ENCODE measurements at places on chromosomes 12 and 14.

DNA sequence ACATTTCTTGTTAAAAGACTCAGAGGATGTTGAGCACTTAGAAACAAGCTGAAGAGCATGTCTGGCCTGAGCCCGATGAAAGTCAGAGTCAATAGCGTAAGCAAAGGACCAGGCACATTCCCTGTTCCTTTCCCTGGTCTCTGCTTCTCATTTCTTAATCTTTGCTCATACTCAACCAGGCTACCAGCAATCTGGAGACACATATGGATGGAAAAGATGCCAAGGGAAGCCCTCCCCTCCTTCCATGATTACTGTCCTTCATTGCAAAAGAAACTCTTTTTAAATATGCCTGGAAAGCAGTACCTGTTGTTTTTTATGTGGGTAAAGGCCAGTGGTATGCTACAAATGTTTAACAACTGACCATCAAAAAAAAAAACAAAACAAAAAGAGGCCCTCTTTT, 44.2 kb upstream of the PLEKHG7 start:
- no peak for DNase-seq
- no peak overlapping the region for H3K4me3 ChIP-seq
- H3K27ac ChIP-seq = no peak overlapping the region
- H3K27me3 ChIP-seq = no peaks in the 10 kb centered on the region
- no peaks in the 10 kb centered on the region for H3K4me1 ChIP-seq

GRCh38 chr12:129064209-129064855, 211.1 kb downstream of the GLT1D1 start:
- H3K27me3 ChIP-seq = no peaks in the 10 kb centered on the region
- no peaks in the 10 kb centered on the region for H3K36me3 ChIP-seq
- no peak for DNase-seq
- H3K27ac ChIP-seq = no peak overlapping the region

GRCh38 chr14:101009531-101009930, 106.0 kb upstream of the RTL1 start:
- no peak overlapping the region for H3K4me3 ChIP-seq
- peaks cover 1% of the 10 kb centered on the region for H3K4me1 ChIP-seq
- H3K27me3 ChIP-seq = no peaks in the 10 kb centered on the region
- peak; percentile 3 for DNase-seq
- H3K27ac ChIP-seq = no peak overlapping the region
- no peaks in the 10 kb centered on the region for H3K36me3 ChIP-seq

DNA sequence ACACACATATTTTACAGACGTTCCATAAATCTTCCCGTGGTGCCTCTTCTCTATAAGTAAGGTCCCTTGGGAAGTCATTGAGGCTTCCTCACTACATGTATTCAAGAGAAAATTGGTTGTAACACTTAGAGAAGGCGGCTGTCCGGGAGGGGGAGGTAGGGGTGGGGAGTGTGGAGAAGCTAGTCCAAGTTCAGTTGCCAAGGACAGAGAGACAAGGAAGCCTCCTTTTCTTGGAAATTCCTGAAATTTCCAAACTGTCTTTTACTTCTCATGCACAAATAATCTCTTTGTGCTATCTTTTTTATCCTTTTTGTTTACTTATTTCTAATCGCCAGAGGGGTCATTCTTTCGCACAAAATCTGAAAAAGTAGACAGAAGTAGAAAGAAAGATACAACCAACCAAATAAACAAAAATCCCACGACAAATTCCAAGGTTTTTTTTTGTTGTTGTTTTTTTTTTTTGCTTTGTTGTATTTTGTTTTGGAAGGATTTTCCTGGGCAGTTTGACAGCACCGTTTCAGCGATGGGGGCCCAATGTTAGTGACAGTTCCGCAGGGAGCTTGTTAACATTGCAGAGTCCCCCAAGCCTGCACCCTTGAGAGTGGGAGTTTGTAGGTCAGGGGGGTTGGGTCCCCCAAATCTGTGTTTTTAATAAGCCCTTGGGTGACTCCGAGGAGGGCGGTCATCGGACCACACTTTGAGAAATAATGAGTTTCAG, 45.2 kb downstream of the MAP1LC3B2 start:
- no peaks in the 10 kb centered on the region for H3K36me3 ChIP-seq
- H3K4me1 ChIP-seq = peaks cover 8% of the 10 kb centered on the region
- peak; percentile 69 for DNase-seq
- H3K27me3 ChIP-seq = no peaks in the 10 kb centered on the region
- no peak overlapping the region for H3K27ac ChIP-seq

- no peaks in the 10 kb centered on the region for H3K27me3 ChIP-seq
- no peak overlapping the region for H3K27ac ChIP-seq
- DNase-seq = no peak
- no peaks in the 10 kb centered on the region for H3K36me3 ChIP-seq
- no peak overlapping the region for H3K4me3 ChIP-seq
These were observed 7.8 kb upstream of the ART4 start for GRCh38 chr12:14850929-14851663.

GRCh38 chr14:96062506-96062905, 23.3 kb downstream of the C14orf132 start:
- H3K27ac ChIP-seq = no peak overlapping the region
- DNase-seq = no peak
- no peaks in the 10 kb centered on the region for H3K27me3 ChIP-seq
- no peak overlapping the region for H3K4me3 ChIP-seq
- no peaks in the 10 kb centered on the region for H3K4me1 ChIP-seq
- no peaks in the 10 kb centered on the region for H3K36me3 ChIP-seq

DNA sequence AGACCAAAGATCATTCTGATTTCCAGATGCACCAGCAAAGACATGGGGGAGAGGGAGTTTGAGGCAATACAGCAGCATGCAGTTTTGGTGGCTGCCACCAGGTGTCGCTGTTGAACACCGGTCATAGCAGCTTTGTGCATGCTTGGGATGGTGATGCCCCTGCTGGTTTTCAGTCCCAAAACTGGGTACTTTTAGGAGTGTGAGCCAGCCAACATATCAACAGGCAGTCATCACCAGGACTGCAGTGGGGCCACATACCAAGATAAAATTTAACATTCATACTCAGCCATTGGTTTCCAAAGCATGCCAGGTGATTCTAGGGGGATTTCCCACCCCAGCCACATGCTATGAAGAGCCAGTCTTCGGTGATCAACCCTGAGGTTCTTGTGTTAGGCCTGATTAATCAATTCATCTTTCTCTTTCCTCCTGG, 64.2 kb downstream of the PHETA1 start:
- no peak overlapping the region for H3K4me3 ChIP-seq
- H3K4me1 ChIP-seq = no peaks in the 10 kb centered on the region
- H3K36me3 ChIP-seq = no peaks in the 10 kb centered on the region
- H3K27me3 ChIP-seq = no peaks in the 10 kb centered on the region

GRCh38 chr14:81859046-81859445, 325.4 kb upstream of the SEL1L start:
- no peak for DNase-seq
- no peaks in the 10 kb centered on the region for H3K4me1 ChIP-seq
- H3K27me3 ChIP-seq = no peaks in the 10 kb centered on the region

GRCh38 chr12:79920421-79921238, 14.3 kb downstream of the PPP1R12A start:
- peaks cover 5% of the 10 kb centered on the region for H3K4me1 ChIP-seq

GRCh38 chr12:53747095-53747494, 4.7 kb downstream of the CISTR start:
- H3K4me1 ChIP-seq = peaks cover 4% of the 10 kb centered on the region
- no peak overlapping the region for H3K4me3 ChIP-seq
- no peaks in the 10 kb centered on the region for H3K36me3 ChIP-seq
- DNase-seq = no peak
- H3K27me3 ChIP-seq = no peaks in the 10 kb centered on the region
- H3K27ac ChIP-seq = no peak overlapping the region

DNA sequence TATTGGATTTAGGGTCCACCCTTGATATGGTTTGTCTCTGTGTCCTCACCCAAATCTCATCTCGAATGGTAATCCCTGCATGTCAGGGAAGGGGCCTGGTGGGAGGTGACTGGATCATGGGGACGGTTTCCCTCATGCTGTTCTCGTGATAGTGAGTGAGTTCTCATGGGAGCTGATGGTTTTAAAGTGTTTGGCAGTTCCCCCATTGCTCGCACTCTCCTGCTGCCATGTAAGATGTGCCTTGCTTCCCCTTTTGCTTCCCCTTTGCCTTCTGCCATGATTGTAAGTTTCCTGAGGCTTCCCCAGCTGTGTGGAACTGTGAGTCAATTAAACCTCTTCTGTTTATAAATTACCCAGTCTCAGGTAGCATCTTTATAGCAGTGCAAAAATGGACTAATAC, 118.3 kb downstream of the VRK1 start:
- no peak for DNase-seq
- no peaks in the 10 kb centered on the region for H3K27me3 ChIP-seq
- no peaks in the 10 kb centered on the region for H3K4me1 ChIP-seq
- H3K27ac ChIP-seq = no peak overlapping the region
- H3K4me3 ChIP-seq = no peak overlapping the region

DNA sequence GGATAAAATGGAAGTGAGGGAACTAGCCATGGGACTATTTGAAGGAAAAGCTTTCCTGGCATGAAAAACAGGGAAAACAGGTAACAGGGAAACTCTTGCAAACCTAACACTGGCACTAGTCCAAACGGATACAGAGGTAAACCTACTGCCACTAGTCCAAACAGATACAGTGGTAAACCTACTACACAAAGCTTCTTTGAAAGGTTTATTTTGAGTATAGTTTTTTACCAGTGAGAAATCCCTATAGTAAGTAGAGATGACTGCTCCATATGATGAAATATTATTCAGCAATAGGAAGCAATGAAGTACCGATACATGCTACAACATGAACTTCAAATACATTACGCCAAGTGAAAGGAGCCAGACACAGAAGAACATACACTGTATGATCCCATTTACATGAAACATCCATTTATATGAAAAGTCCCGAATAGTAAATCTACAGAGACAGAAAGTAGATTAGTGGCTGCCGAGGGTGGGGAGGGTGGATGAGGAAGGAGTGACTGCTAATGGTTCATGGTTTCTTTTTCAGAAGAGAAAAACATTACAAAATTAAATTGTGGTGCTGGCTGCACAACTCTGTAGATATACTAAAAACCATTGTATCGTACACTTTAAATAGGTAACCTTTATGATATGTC, 25.5 kb downstream of the SPTLC2 start:
- H3K27ac ChIP-seq = no peak overlapping the region
- DNase-seq = no peak
- H3K27me3 ChIP-seq = no peaks in the 10 kb centered on the region
- no peaks in the 10 kb centered on the region for H3K36me3 ChIP-seq
- peaks cover 2% of the 10 kb centered on the region for H3K4me1 ChIP-seq

- H3K27ac ChIP-seq = no peak overlapping the region
- DNase-seq = no peak
- H3K4me3 ChIP-seq = no peak overlapping the region
- H3K27me3 ChIP-seq = no peaks in the 10 kb centered on the region
- H3K36me3 ChIP-seq = no peaks in the 10 kb centered on the region
These were observed 727.8 kb downstream of the BCL11B start for GRCh38 chr14:98544174-98544573.

GRCh38 chr14:79483477-79484388, 727.6 kb downstream of the DIO2 start:
- H3K27me3 ChIP-seq = no peaks in the 10 kb centered on the region
- DNase-seq = no peak
- no peak overlapping the region for H3K4me3 ChIP-seq
- H3K36me3 ChIP-seq = no peaks in the 10 kb centered on the region
- H3K4me1 ChIP-seq = no peaks in the 10 kb centered on the region
- H3K27ac ChIP-seq = no peak overlapping the region

DNA sequence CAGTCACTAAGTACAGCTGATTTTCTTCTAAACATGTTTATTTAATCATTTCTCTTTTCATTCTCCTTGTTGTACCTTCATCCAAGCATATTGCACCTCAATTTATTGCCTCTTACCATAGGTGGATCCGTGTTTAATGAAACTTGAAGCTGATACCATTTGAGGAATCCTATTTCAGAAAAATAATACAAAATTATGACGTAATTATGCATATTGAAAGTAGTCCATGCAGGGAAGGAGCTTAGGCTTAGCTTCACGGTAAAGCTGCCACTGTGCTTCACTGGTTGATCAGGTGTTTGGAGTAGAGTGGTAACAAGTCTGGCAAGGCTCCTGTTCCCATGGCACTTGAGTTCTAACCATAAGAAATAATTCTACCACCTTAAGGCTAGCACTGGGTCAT, 61.0 kb upstream of the CLEC14A start:
- H3K4me1 ChIP-seq = no peaks in the 10 kb centered on the region
- H3K27ac ChIP-seq = no peak overlapping the region
- no peak overlapping the region for H3K4me3 ChIP-seq
- no peak for DNase-seq

DNA sequence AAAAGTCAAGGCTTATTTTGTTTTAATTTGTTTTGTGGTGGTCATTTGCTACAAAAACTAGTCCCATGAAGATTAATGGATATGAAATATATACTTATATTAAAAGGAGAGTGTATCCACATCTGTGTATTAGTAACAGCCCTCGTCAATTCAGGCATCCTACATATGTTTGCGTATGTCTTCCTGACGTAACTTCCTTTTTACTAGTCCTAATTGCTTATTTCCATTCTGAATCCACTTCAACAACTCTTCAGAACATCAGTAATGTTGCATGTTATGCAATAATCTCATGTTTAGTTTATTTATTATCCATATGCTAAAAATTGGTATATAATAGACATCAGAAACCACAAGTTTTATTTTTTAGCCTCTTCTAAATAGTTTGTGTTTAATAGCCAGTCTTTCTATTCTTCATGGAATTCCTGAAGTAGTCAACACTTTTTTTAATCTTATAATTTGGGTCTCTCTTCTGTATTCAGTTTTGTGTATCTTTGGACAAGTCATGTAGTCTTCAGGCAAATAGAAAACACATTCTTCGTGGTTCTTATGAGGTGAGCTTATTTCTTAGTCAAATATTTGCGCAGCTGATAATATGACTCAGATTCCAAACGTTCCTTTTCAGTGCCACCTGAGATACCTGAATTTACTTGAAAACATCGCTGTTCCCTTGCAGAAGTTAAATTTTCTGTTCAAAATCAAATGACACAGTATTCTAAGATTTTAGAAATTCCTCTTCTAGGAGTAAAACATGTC, 268.6 kb downstream of the CCDC59 start:
- DNase-seq = no peak
- H3K27ac ChIP-seq = no peak overlapping the region
- H3K27me3 ChIP-seq = no peaks in the 10 kb centered on the region
- H3K4me1 ChIP-seq = no peaks in the 10 kb centered on the region
- H3K36me3 ChIP-seq = no peaks in the 10 kb centered on the region
- no peak overlapping the region for H3K4me3 ChIP-seq

DNA sequence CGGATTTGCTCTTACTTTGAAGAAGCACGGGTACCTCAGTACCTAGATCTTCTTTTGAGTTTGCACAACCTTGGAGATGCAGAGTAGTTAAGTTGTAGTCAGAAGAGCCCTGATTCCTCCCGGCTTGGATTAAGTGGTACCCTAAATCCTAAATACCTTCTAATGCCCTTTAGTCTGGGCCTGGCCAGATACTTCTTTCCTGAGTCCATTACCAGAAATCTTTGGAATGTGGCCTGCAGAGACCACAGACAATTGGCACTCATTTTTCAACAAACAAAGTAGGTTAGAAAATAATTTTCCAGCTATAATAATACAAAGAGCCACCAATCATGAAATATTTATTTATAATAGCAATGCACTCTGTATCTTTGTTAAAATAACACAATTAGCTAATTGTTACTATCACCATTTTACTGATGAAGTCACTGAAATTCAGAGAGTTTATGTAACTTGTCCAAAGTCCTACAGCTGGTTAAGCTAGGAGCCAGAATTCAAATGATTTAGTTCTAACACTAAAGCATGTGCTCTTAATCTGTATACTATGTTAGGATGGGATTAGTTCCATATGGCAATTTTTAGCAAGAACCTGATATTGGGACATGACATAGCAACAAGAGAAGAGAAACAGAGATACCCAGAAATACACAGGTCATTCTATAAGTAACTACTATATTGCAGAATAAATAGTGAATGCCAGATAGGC, 132.1 kb upstream of the PDZRN4 start:
- H3K27me3 ChIP-seq = no peaks in the 10 kb centered on the region
- no peak for DNase-seq
- no peaks in the 10 kb centered on the region for H3K36me3 ChIP-seq
- H3K4me3 ChIP-seq = no peak overlapping the region
- H3K4me1 ChIP-seq = no peaks in the 10 kb centered on the region
